ENCODE measurements at places on chromosomes 6 and 20.

GRCh38 chr6:123668063-123668462, 31.3 kb upstream of the TRDN start:
- DNase-seq: no peak

DNA sequence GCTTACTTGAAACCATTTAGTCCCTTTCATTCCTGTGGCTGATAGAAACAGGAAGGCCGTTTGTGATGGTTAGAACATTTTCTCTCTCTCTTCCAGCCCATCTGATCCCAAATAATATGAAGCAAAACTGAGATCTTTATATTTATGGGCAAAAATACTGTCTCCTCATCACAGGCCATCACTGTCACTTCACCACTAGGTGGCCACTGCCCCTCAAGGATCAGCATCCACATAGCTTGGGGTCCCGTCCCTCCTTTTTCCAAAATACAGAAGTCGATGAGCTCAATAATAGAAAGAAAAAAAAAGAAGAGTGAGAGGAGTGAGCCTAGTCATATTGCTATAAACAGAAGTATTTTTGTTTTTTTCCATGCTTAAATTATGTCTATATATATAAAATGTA, 46.4 kb upstream of the LAMP5 start:
- no peak for DNase-seq

- no peak for DNase-seq
Measured at GRCh38 chr6:151535476-151536187, 41.8 kb downstream of the CCDC170 start.

- no peak for DNase-seq
Measured at GRCh38 chr20:5136096-5136495, 9.3 kb downstream of the CDS2 start.

- no peak for DNase-seq
Measured at GRCh38 chr6:87444362-87444761, 28.4 kb upstream of the SLC35A1 start.

- DNase-seq: no peak
Measured at GRCh38 chr6:131112249-131112648, 23.0 kb upstream of the AKAP7 start.
